Uterus (tissue), 4 donors: ENCODE measurements at places on chromosomes 13 and 19. TPM values are rescaled to one million over a fixed set of nuclear protein-coding genes. Genes with fewer than 3 reads are reported as not detected.

- no peaks in the 10 kb centered on the region for H3K36me3 ChIP-seq
- no peak for DNase-seq
- H3K4me3 ChIP-seq, result no peak overlapping the region
- no peaks in the 10 kb centered on the region for H3K27me3 ChIP-seq
- no peaks in the 10 kb centered on the region for H3K4me1 ChIP-seq
These were observed 39.0 kb upstream of the C13orf46 start for GRCh38 chr13:114012921-114013320.

GRCh38 chr19:9941231-9941630, 4.9 kb upstream of the OLFM2 start:
- H3K36me3 ChIP-seq, result no peaks in the 10 kb centered on the region
- no peak for DNase-seq
- H3K4me3 ChIP-seq, result no peak overlapping the region
- peaks cover 7% of the 10 kb centered on the region for H3K4me1 ChIP-seq

Gene HPN
- 0.26 TPM for total RNA-seq

Gene AMER2
- total RNA-seq, result not detected

DNA sequence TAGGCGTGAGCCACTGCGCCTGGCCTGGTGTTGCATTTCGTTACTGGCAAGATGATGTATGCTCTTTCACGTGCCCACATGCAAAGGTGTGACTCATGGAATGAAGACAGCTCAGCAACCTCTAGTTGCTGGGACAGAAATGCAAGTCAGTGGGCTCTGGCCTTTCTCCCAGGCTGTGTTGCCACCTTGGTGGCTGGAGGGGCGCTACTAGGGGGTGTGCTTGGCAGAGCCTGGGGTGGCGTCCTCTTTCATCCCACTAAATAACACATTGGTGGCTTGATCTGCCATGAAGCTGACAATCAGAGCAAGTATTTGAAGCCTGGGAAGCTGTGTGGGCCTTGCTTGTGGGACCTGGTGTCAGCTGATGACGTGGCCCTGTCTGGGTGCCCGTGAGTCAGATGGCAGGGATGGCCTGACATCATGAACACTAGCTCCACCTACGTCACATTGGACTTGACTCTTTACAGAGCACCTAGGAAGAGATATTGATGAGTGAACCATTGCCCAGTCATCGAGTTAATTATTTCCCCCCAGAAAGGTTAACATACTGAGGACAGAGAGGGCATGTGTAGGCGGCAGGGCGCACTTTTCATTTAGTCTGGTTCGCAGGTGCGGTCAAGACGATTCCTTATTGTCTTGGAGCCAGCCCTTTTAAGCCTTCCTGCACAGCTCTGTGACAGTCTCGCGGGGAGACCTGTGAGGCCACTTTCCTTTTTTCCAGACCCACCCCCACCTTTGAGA, 154.2 kb downstream of the TM9SF2 start:
- H3K27me3 ChIP-seq, result no peaks in the 10 kb centered on the region
- H3K4me1 ChIP-seq, result no peaks in the 10 kb centered on the region
- no peak for DNase-seq
- H3K27ac ChIP-seq, result no peak overlapping the region
- no peak overlapping the region for H3K4me3 ChIP-seq
- H3K36me3 ChIP-seq, result no peaks in the 10 kb centered on the region

DNA sequence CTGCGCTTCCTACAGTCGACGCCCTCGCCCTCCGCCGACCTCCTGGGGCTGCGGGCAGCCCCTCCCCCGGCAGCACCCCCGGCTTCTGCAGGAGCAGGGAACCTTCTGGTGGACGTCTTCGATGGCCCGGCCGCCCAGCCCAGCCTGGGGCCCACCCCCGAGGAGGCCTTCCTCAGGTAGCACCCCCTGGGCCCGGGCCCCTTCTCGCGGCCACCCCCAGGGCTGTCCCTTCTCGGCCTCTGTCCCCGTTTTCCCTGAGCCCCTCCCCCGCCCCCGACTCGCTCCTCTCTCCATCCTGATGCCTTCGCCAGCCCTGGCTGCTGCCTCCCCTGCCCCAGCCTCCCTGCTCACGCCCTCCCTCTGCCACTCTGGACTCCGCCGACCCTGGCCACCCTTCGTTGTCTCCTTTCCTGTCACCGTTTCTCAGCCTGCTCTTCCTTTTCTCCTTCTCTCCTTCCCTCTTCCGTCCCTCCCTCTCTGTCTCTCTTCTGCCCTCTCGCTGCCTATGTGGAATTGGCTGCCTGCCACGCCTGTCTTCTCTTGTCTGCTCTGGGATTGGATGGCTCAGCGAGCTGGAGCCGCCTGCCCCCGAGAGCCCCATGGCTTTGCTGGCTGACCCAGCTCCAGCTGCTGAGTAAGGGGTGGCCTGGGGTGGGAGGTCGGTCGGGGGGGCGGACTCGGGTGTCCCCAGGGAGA, 11.0 kb downstream of the FUZ start:
- peak overlapping the region; percentile 32 for H3K4me3 ChIP-seq
- no peaks in the 10 kb centered on the region for H3K27me3 ChIP-seq
- H3K27ac ChIP-seq, result peak overlapping the region; percentile 70
- no peaks in the 10 kb centered on the region for H3K36me3 ChIP-seq

- no peak overlapping the region for H3K4me3 ChIP-seq
- H3K4me1 ChIP-seq, result no peaks in the 10 kb centered on the region
- no peaks in the 10 kb centered on the region for H3K36me3 ChIP-seq
- H3K27ac ChIP-seq, result no peak overlapping the region
These were observed 10.7 kb downstream of the APLP1 start for GRCh38 chr19:35879068-35879467.

Gene UPK1A
- not detected for total RNA-seq

Gene SCEL
- total RNA-seq, result not detected

DNA sequence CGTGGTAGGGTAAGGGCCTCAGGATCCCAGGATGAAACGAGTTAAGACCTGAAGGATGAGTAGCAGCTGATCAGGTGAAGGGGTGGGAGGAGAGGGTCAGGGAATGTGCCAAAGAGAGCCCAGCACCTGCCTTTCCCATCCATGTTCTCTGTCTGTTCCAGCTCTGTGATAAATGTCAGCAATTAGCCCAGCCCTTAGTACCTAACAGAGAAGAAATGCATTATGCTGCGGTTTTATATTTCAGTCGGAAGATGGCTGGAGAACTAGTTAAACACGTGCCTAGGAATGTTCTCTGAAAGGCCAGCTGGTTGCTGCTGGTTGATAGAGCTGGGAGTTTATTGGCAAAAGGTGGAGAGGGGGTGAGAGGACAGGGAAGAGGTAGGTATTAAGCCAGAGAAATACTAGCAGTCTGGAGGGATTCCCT, 268.2 kb downstream of the SHISA2 start:
- H3K27ac ChIP-seq, result no peak overlapping the region
- no peaks in the 10 kb centered on the region for H3K36me3 ChIP-seq
- DNase-seq, result no peak
- no peaks in the 10 kb centered on the region for H3K4me1 ChIP-seq

Gene OR7D2
- total RNA-seq, result not detected

DNA sequence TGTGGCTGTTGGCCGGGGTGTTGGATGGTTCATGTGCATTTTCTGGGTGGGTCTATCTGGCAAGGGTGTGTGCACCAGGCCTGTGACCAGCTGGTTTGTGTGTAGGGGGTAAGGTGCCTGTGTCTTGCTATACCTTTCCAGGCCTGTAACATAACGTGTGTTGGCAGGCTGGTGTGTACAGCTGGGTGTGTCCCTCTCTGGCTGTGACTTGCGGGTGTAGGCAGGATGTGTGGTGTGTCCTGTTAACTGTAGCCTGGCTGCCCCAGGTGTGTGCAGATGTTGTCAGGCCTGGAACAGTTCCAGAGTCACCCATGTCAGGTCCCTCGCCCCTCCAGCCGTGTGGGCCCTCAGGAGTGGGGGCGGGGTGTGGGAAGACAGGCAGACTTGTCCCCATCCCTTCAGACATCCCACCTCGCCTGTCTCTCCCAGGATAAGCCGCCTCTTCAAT, 9.8 kb downstream of the KCTD15 start:
- H3K27ac ChIP-seq, result no peak overlapping the region
- no peaks in the 10 kb centered on the region for H3K4me1 ChIP-seq
- H3K4me3 ChIP-seq, result no peak overlapping the region
- H3K36me3 ChIP-seq, result no peaks in the 10 kb centered on the region
- H3K27me3 ChIP-seq, result no peaks in the 10 kb centered on the region

DNA sequence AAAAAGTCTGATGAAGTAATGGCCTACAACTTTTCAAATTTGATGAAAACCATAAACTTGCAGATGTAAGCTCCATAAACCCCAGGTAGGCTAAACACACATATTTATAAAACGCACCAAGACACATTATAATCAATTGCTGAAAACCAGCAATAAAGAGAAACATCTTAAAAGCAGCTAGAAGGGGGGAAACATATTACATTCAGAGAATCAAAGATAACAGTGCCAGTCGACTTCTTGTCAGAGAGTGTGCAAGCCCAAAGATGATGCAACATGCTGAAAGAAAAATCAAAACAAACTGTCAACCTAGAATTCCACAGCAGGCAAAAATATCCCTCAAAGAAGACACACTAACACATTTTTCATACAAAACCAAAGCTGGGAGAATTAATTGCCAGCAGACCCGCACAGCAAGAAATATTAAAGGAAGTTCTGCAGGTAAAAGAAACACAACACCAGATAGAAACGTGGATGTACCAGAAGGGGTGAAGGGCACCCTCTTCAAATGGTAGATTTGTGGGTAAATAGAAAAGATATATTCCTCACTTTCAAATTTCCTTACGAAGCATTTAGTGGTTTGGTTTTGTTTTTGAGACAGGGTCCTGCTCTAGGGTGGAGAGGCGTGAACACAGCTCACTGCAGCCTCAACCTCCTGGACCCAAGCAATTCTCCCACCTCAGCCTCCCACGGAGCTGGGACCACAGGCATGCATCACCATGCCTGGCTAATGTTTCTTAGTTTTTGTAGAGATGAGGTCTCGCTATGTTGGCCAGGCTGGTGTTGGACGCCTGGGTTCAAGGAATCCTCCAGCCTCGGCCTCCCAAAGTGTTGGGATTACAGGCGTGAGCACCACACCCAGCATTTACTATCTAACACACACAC, 16.5 kb upstream of the ATP1A3 start:
- DNase-seq, result no peak
- H3K27ac ChIP-seq, result no peak overlapping the region
- H3K4me1 ChIP-seq, result no peaks in the 10 kb centered on the region
- H3K36me3 ChIP-seq, result no peaks in the 10 kb centered on the region
- H3K4me3 ChIP-seq, result no peak overlapping the region
- no peaks in the 10 kb centered on the region for H3K27me3 ChIP-seq

Gene SIGLEC10
- total RNA-seq, result 1.3 TPM

DNA sequence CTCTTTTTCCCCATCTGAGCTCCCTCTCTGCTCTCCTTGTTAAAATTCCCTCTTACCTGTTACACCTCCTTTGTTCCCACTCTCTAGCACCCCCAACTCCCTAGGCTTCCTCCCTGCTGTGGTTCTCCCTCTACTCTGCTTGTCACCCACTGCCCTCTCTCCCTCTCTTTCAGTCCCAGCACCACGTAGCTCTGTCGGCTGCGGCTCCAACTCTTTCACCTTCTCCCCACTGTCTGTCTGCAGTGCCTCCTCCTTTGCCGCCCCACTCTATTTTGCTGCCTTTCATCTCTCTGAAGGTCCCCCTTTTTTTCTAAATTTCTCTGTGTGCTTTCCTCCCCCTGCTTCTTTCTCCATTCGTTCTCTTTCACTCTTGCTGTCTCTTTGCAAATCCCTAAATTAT, 1.1 kb downstream of the ZNF836 start:
- no peaks in the 10 kb centered on the region for H3K36me3 ChIP-seq
- H3K27me3 ChIP-seq, result no peaks in the 10 kb centered on the region
- peak overlapping the region; percentile 78 for H3K4me3 ChIP-seq
- DNase-seq, result no peak
- peak overlapping the region; percentile 89 for H3K27ac ChIP-seq

DNA sequence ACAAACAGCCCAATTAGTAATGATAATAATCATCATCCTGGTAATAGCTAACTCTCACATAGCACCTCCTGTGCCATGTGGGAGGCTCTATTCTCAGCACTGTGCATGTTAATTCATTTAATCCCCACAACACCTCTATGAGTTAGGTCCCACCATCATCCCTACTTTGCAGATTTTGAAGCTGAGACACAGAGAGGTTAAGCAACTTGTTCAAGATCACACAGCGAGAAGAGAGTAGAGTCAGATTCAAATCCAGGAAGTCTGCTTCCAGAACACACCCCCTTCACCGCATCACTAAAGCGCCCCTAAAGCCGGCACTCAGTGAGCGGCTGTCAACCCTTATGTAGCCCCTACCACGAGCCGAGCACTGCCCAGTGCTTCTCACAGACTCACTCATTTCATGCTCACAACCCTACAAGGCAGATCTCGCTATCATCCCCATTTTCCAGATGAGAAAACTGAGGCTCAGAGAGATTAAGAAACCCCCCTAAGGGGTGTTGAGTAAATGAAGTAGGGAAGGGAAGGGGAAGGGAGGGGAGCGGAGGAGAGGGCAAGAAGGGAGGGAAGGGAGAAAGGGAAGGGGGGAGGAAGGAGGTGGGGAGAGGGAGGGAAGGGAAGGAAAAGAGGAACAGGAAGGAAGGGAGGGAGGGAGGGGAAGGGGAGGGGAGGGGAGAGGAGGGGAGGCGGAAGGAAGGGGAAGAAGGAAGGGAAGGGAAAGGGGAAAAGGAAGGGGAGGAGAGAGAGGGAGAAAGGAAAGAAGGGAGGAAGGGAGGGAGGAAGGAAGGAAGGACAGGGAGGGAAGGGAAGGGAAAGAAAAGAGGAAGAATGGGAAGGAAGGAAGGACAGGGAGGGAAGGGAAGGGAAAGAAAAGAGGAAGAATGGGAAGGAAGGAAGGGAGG, 16.4 kb downstream of the EMP3 start:
- H3K27ac ChIP-seq, result no peak overlapping the region
- no peaks in the 10 kb centered on the region for H3K4me1 ChIP-seq
- DNase-seq, result no peak
- no peaks in the 10 kb centered on the region for H3K27me3 ChIP-seq

DNA sequence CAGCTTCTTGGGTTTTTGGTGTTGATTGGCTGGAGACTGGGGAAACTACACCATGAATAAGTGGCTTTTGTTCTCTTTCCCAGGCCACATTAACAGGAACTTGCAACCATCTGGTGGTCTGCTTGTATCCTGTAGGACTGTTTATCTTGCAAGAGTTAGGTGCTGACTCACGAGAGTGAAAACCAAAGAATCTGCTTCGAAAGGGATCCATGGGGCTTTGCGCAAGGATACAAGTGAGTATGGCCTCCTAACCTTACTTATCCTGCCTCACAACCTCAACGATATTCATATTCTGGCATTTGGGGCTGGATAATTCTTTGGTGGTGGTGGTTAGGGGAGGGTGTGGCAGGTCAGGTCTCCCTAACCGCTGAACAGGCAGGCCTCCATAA, 4.7 kb upstream of the SIGLECL1 start:
- no peaks in the 10 kb centered on the region for H3K36me3 ChIP-seq
- DNase-seq, result no peak
- no peaks in the 10 kb centered on the region for H3K27me3 ChIP-seq
- no peak overlapping the region for H3K27ac ChIP-seq
- no peak overlapping the region for H3K4me3 ChIP-seq

- H3K27ac ChIP-seq, result no peak overlapping the region
- no peaks in the 10 kb centered on the region for H3K36me3 ChIP-seq
- no peaks in the 10 kb centered on the region for H3K4me1 ChIP-seq
- peaks cover 37% of the 10 kb centered on the region for H3K27me3 ChIP-seq
These were observed 2.1 kb downstream of the MAST1 start for GRCh38 chr19:12840091-12841079.

Gene ZNF358
- total RNA-seq, result 32.3 TPM
